ENCODE measurements at places on chromosomes 6 and 20.

DNA sequence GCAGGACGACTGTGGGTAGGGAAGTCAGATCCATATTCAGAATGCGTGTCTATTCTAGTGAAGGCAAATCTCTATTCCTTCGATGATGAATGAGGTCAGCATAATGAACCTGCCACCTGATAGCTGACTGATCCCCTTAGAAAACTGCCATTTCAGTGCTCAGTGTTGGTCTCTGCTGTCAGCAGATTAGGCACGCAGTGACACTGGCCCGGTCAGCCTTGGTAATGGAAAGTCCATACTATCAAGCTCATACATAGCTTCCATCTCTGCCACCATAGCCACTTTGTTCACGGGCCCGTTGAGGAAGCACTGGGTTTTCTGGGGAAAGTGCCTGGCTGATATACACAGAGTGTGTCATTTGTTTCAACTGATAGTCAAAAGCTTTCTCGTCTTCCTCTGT, 54.0 kb downstream of the C6orf52 start:
- DNase-seq: no peak

- no peak for DNase-seq
Measured at GRCh38 chr20:22403022-22403631, 181.2 kb downstream of the FOXA2 start.

DNA sequence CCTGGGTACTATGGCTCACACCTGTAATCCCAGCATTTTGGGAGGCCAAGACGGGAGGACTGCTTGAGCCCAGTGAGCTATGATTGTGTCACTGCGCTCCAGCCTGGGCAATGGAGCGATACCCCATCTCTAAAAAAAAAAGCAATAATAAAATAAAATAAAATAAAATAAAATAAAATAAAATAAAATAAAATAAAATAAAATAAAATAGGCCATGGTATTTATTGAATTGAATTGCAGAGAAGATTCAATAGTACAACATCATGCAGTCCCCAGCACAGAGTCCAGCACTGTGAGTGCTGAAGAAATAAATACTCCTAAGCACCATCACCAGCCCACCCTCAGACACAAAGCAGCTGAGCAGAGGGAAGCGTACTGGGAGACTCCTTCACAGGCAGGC, 144.7 kb downstream of the RALGAPA2 start:
- no peak for DNase-seq

GRCh38 chr6:52634211-52634610, 36.7 kb upstream of the TMEM14A start:
- DNase-seq: no peak

- DNase-seq: no peak
Measured at GRCh38 chr6:158211273-158212055, 43.3 kb downstream of the GTF2H5 start.

DNA sequence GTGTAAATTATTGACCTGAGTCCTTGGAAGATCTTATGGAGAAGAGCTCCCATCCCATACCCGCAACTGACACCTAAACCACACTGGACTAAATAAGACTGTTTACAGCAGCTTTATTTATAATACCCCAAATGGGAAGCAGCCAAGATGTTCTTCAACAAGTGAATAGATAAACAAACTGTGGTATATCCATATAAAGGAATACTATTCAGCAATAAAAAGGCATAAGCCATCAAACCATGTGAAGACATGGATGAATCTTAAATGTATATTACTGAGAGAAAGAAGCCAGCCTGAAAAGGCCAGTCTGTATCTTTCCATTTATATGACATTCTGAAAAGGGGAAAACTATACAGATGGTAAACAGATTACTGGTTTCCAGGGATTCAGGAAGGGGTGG, 212.7 kb downstream of the TPBG start:
- DNase-seq: no peak

DNA sequence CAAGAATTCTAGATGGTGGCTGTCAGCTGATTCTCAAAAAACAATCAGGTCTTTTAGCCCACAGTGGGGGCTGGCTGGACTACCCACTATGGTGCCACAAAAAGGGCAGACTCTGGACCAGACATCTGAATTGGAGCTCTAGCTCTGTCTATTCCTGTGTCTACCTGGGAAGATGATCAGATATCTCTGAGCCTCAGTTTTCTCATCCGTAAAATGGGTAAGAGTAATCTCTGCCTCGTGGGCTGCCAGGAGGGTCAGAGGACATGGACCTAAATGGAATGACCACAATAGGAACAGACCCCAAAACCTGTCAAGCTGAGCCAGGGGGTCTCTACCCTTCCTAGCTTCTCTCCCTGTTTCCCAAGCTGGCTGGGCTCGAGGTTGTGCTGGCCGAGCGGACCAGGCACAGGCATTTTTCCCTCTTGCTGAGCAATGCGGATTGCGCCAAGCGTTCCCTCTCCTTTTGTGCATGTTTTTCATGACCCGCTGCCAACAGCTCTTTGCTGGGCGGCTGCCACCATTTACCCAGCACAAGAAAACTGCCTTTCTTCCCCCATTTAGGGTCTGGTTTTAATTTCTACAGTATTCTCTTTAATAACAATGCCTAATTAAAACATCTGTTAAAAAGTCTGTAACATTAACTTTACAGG, 74.7 kb upstream of the MAFB start:
- no peak for DNase-seq

DNA sequence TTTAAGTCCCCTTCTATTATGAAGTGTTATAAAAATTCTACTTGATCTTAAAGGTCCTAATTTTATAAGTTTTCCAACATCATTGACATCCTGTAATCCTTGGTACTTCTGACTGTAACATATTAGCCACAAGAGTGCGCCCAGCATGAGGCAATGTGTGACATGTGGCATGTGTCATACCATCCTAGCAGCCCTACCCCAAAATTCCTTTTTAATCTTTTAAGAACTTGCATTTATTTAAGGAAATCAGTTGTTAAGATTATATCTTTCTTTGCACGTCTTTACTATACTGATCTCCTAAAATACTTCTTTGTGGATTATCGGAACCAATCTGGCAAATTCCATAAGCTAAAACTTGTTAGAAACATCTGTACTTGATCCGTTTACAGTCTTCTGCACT, 167.1 kb upstream of the SLC24A3 start:
- DNase-seq: no peak

DNA sequence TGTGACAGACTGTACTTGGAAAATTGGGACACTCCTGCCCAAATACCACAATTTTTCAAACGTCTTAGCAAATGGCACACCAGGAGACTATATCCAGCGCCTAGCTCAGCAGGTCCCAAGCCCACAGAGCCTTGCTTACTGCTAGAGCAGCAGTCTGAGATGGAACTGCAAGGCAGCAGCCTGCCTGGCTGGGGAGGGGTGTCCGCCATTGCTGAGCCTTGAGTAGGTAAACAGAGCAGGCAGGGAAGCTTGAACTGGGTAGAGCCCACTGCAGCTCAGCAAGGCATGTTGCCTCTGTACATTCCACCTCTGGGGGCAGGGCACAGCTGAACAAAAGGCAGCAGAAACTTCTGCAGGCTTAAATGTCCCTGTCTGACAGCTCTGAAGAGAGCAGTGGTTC, 1003.3 kb upstream of the MAP3K7 start:
- DNase-seq: no peak

GRCh38 chr20:59308493-59309201, 8.2 kb downstream of the EDN3 start:
- no peak for DNase-seq

- no peak for DNase-seq
Measured at GRCh38 chr20:58511364-58511763, 3.8 kb downstream of the APCDD1L start.

DNA sequence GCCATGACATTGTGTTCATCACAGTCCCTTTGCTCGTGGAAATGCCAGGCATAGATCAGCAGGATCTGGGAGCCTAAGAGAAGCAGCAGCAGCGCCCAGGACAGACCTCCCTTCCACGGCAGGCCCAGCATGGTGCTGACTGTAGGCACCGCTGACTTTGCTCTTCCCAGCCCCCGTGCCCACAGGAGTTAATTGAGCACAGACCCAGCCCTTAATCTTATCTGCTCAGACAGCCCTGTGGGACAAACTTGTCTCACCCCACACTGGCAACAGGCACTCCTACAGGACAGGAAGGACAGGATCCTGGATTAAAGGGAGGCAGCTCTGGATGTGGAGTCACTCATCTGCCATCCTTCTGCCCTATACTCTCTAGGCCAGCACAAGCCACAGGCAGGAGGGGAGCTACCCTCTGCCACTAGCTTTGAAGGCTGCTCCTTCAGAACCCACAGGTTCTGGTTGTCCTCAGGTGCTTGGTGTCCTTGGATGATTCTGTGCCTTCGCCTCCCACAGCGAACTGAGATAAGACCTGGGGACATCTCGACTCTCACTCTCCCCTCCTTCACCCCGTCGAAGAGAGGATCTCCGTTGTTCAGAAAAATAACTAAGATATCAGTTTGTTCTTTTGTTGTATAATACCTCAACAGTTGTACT, at the start of gene CST9L:
Gene CST9L, minus strand, starts transcription at position 165 of the 651 bp plus-strand sequence. Its CDS starts 34 bp downstream, at position 131.
- no peak for DNase-seq

- DNase-seq: no peak
Measured at GRCh38 chr6:558089-558488, 98.8 kb downstream of the HUS1B start.

GRCh38 chr6:46502486-46503119, 11.4 kb upstream of the RCAN2 start:
- no peak for DNase-seq

- DNase-seq: no peak
Measured at GRCh38 chr20:15199698-15200097, 862.3 kb upstream of the FLRT3 start.

- DNase-seq: peak; percentile 59
Measured at GRCh38 chr6:159042003-159042825, 2.6 kb downstream of the TAGAP start.

GRCh38 chr6:158049055-158050028, 67.7 kb downstream of the SYNJ2 start:
- no peak for DNase-seq

DNA sequence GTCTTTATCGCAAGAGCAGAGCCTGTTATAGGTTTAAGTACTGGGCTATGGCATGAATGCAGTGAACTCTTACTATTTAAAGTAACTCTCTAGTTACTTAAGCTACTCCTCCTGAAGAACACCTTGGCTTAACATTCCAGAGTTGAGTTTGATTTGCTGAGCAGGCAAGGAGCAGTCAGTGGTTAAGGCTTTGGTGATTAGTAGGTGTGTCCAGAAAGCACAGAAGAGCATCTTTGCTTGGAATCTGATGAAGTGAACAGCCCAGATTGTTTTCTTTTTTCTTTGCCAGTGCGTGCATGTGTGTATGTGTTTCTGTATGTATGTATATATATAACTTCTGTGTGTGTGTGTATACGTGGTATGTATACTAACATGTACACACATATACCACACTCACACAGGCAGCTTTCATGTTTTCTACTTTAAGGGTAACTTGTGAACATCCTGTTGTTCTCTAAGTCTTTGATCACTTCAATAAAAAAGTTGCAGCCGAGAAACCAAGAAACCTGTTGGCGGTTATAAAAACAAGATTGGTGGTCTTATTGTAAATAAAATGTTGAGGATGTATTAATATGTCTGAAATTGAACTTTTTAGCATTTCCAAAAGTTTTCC, 56.2 kb upstream of the TULP4 start:
- DNase-seq: no peak

DNA sequence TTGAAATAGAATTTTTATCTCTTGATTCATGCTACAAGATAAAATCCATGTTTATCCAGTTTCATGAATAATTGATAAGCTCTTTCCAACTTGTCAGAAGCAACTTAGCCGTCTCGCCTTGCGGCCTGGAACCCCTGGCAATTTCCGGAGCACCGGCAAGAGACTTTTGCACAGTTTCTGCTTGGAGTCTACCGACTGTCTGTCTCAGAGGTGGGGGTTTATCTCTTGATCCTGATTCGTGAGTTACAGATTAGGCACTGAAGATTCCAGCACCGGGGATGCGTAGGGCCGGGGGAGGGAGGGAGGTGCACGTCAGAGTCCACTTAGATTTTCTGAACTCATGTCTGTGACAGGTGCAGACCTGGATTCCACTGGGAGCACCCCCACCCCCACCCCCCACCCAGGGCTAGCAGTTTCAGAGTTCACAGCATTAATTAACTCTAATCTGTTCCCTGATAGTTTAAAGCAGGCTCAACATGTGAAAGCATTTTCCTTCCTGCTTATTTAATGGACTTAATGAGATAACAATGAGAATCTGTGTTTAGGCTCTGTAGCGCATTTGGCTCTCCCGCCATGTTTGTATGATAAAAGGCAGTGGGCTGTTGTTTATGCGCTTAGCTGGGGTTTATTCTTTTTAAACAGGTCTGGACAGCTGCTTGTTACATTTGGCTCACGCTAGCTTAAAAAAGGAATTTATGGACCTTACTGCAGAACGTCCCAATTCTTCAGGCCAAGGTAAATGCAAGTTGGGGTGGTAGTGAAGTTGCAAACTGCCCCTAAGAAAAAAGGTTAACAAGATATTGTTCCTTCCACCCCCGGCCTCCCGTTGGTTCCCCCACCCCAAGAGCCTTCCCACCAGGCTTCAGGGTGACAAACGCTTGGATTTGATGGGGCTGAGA, 8.1 kb upstream of the APCDD1L start:
- DNase-seq: no peak

- DNase-seq: no peak
Measured at GRCh38 chr6:159064477-159064876, 19.7 kb upstream of the TAGAP start.

GRCh38 chr6:161918109-161918531, 644.3 kb upstream of the AGPAT4 start:
- no peak for DNase-seq

DNA sequence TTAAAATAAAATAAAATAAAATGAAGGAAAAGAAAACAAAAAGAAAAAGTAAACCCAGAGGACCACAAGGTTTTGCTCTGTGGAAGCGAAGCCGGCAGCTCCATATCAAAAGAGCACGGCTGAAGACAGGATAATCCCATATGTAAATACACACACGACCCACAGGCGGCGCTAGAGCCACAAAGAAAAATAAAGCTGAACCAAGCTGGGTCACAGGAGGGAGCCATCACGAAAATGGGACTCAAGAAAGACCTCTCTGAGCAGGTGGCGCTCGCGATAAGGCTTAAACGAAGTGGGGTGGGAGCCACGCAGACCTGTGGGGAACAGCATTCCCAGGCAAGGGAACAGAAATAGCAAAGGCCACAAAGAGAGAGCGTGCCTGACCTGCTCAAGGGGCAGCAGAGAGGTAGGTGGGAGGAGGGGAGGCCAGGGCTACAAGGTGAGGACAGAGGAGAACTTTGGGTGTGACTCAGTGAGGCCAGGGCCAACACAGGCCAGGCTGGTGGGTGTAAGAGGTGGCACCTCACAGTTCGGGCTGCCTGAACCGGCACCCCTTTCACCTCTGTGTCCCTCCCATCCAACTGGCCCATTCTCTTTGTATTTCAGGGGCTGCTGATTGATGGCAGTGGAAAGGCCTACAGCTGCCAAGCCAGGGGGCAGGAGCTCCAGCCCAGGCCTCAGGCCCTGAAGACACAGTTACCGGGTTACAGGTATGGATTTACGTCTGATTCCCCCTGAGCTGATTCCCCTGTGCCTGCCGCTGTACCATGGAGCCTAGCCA, 26.0 kb downstream of the PTGIS start:
- peak; percentile 62 for DNase-seq

DNA sequence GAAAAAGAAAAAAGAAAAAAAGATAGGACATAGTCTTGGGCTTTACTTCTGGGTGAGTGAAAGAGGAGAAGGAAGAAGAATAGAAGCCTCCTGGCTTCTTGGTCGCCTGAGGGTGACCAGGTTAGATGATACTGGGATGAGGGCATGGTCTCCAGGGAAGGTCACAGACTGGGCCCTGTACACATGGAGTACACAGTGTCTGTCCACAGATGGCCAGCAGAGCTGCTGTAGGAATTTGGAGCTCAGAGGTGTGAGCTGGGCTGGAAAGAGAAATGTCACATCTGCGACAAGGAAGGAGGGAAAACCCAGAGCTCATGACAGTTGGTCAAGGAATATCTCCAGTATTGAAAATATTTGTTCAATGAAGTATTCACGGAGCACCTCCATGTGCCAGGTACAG, 56.1 kb downstream of the DLGAP4 start:
- DNase-seq: no peak

GRCh38 chr6:6678811-6679210, 90.3 kb downstream of the LY86 start:
- DNase-seq: no peak

Data from stimulated activated CD4-positive, alpha-beta T cell treated with anti-CD3 and anti-CD28 coated beads, Interleukin-15, amount 100 ng/mL, for 48 hours (primary cell).